Activated naive CD8-positive, alpha-beta T cell treated with anti-CD3 and anti-CD28 coated beads, Interleukin-2, amount 10 ng/mL, durations not matched to agents 7 days and 5 days (primary cell): ENCODE measurements at places on chromosomes 5 and 9.
A peak's percentile ranks its signal among the peaks of the same experiment; 100 is the strongest.

GRCh38 chr9:101139082-101139481, 110.6 kb downstream of the PLPPR1 start:
- no peak for DNase-seq

DNA sequence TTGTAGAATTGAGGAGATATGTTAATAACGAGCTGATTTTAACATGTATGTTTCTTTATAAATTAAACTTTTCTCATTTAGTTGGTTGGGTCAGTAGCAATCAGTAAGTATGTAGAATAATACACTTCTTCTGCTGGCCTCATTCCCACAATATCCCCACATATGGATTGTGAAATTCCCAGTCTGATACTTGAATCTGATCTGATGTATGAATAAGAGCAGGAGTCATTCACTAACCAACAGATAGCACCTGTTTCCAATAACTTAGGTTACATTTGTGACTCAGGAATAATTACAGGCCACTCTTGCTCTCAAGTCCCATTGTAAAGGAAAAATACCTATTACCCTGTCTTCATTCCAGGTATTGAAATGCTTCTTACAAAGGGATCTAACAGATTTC, 23.9 kb downstream of the SLC36A1 start:
- DNase-seq: no peak

DNA sequence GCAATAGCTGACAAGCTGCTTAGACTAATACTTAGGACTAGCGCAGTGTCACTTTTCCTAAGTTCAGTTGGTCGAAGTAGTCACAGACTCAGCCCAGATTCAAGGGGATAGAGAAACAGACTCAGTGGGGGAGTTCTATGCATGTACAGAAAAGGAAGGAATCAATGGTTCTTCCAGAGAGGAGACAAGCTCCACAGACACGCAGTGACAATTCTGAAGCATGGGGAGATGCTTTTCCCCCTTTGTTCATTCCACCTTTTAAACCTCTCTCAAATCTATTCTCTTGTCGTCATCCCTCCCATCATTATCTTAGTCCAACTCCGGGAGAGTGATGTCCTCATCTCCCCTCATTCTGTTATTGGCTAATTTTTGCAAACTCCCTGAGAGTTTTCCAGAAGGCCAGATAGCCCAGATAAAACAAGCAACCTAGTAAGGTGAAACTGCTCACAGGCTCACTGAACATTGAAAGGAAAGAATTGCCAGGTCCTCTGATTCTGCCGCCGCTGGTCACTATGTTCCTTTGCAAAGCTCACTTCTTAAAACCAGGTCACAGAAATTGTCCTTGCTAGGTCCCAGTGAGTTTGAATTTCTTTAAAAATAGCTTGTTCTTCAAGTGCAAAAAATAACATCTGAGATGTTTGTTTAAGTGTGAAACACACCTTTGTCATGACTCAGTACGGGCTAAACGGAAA, 13.4 kb upstream of the STRBP start:
- DNase-seq: no peak

DNA sequence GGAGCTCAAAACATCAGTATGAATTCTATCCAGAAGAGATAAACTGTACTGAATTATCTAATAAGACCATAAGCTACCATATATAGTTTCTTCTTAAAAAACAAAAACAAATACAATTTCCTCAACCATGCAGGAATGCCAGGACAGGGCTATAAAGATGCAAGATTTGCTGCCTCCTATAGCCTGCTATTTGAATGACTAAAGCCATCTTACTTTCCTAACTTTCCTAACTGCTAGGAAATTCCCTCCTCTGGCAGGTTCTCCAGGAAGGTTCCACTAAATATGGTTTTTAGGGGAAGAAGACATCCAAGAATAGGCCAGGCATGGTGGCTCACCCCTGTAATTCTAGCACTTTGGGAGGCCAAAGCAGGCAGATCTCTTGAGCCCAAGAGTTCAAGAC, 15.1 kb downstream of the KIF27 start:
- no peak for DNase-seq

DNA sequence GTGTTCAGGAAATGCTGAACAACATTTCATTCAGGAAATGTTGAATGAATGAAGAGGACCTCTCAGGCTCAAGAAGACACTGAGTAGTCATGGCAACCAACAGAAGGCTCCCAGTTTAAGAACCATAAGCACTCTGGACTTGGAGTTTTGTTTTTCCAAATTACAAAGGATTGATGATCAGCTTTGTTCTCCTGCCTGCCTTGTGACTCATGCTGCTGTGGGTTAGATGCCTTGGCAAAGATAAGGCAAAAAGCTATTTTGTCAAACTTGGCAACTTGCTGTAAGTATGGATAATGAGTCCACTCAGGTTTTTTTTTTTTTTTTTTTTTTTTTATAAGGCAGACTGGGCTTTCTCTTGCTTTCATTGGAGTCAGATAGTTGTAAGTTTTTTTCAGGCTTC, 365.0 kb downstream of the TMEM232 start:
- DNase-seq: no peak

GRCh38 chr9:7523426-7524043, 276.0 kb downstream of the DMAC1 start:
- no peak for DNase-seq

GRCh38 chr9:135090547-135090946, 3.1 kb downstream of the OLFM1 start:
- DNase-seq: no peak

DNA sequence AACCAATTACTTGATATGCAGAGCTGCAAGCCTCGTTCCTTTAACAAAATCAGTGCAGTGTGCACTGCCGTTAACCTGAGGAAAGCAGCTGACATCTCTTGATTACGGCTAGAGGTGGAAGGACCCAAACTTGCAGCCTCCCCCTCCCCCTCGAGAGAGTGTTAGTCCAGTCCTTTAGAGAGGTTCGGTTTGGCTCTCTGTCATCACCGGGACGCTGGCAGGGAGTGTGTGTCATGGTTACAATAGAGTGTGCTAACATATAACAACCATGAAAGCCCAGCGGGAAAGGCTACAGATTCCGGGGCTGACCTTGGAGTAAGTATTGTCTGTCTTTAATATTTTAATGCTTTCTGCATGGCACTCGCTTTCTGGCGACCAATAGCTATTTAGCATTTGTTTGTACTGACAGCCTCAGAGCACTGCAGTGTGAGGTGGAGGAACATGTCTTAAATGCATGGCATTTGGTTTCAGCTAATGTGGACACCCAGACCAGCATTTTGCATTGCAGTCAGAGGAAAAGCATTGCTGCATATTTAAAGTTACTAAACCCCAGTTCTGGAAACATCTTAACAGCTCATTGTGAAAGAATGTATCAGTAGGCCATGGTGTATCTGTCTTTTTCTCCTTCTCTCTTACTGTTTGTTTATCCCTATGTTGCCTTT, 237.5 kb downstream of the CD180 start:
- no peak for DNase-seq

- DNase-seq: no peak
Observed at GRCh38 chr5:69242215-69242927, 7.7 kb downstream of the CDK7 start.

DNA sequence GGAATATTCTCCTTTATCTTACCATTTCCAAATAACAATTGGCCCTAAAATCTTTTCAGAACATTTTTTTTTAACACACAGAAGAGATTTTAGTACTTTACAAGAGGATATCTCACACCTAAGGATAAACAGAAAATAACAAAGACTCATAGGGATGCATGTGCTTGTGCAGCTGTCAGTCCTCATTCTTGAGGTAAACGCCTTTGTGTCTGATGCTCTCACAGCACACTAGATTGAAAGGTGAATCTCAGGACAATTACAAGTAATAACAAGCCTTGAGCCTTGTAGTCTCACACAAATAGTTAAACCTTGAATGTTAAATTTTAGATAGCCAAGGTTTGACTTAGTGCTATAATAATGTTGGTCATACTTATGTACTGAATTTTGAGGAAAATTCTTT, 439.2 kb downstream of the PTPRD start:
- DNase-seq: no peak

- no peak for DNase-seq
Observed at GRCh38 chr5:13943676-13944075, 812 bp downstream of the DNAH5 start.

GRCh38 chr5:7245121-7245651, 150.8 kb upstream of the ADCY2 start:
- no peak for DNase-seq

DNA sequence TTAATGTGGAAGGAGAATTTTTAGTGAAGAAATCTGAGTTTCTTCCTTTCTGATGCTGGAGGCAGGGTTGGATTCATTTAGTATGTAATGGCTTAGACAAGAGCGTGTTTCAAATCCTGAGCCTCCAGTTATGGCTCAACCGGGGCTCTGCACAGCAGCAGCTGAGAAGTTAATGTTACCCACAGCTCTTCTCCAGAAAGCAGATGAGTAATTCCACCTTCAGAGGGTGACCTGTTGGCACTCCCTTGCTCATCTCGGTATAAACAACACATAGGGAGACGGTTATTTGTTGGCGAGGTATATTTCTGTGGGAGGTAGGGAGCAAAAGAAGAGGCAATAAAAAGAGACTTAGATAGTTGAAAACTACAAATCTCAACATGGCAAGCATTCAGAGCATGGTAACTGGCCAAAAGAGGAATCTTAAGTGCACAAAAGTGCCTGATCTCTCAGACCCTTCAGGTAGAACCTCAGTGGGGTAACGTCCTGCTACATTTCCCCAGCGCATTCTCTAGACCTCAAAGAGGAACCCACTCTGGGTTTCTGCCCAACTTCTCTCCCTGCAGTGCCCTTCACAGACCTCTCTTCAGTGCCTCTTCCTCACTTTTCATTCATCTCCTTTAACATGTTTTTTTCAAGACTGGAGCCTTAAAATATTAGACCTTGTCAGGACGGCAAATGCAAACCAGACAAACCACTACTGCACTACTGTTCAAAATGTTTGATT, 417.5 kb upstream of the ADAMTSL1 start:
- no peak for DNase-seq

- no peak for DNase-seq
Observed at GRCh38 chr5:14172149-14172795, 29.1 kb downstream of the TRIO start.

GRCh38 chr5:40442346-40442745, 237.4 kb upstream of the PTGER4 start:
- DNase-seq: no peak

GRCh38 chr9:13811876-13812275, 502.1 kb downstream of the NFIB start:
- DNase-seq: no peak

- peak; percentile 49 for DNase-seq
Observed at GRCh38 chr5:55821731-55822512, 29.2 kb upstream of the IL31RA start.

GRCh38 chr5:147648597-147648996, 133.9 kb downstream of the JAKMIP2 start:
- no peak for DNase-seq

DNA sequence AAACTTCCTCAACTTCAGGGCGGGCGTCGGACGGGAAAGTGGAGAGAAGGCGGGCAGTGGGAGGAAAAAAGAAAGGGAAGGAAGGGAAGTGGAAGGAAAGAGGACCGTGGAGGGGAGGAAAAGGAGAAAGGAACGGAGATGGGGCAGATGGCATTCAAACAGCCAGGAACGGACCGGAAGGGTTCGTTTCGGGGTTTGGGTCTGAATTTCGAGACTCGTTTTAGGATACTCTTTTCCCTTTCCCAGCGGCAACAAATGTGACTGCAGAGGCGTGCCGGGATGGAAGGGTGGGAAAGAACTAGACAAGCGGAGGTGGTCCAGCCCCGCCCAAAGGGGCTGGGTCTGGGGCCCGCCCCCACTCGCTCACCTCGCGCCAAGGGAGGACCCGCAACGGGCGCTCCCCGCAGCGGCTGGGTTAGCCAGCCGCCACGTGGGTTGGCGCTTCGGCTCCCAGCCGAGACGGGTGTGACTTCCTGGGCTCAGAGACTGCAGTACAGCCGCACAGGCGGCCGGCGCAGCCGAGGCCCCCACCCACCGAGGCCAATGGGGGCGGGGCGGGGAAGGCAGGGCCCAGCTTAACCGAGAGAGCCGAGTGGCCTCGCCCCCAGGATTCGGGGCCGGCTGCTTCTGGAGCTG, 2.7 kb downstream of the VCAN start:
- peak; percentile 59 for DNase-seq

- no peak for DNase-seq
Observed at GRCh38 chr5:23823521-23823920, 316.1 kb downstream of the PRDM9 start.

DNA sequence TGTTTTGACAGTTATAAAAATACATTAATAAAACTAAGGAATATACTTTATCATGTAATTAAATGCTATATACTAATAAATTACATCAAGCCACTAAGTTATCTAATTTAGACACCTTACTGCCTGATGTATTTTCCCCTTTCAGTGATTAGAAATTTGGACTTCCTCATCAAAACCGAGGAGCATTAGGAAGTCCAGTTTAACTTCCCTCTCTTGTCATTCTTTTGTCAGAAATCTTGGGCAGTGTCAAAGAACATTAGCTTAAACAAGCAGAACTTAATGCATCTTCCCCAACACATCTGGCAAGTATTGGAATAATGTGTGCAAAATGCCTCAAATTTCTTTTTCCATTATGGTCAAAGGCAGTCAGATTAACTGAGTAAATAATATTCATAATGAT, 81.6 kb downstream of the PLPP1 start:
- no peak for DNase-seq

- no peak for DNase-seq
Observed at GRCh38 chr5:129747572-129748407, at the start of gene MINAR2. TSS of gene MINAR2 (plus strand) at chr5:129748094. CDS start at chr5:129748191, 97 bp downstream.
